ENCODE measurements at places on chromosomes 5 and 9. TPM values are rescaled to one million over a fixed set of nuclear protein-coding genes. Genes with fewer than 3 reads are reported as not detected.

DNA sequence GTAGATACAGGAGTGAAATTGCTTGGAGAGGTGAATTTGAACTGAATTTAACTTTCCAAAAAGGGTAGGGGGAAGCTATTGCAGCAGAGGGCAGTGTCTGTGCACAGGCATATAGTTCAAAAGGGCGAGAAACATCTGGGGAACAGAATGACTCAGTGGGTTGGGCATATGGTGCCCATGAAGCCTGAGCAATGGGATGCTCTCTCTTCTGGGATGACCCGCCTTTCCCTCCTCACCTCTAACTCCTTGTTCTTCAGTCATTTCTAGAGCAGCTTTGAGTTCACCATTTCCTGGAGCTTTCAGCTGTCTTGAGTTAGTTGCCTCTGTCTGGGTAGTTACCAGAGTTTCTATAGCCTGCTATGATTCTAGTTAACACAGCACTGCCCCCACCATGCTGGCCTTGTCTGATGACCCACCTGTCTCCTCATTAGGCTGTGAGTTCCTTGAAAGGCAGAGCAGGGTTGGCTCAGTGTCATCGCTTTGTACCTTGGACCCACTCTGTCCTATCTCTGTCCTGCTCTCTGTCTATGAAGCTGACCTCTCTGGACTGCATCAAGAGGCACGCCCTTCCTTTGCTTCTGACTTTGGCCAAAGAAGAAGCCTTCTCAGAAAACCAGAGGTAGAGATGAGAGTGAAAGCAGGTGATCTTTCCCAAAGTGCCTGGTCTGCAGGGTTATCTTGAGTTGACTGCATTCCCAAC, 299.6 kb upstream of the KLF4 start:
- DNase-seq: no peak
- H3K4me1 ChIP-seq: peaks cover 8% of the 10 kb centered on the region
- peaks cover 9% of the 10 kb centered on the region for H3K27me3 ChIP-seq
- H3K4me3 ChIP-seq: no peak overlapping the region

The TNC gene
- 63.2 TPM for total RNA-seq

The GARNL3 gene
- 0.31 TPM for total RNA-seq

The DNAH5 gene
- 1.3 TPM for total RNA-seq

- H3K27me3 ChIP-seq: peaks cover 3% of the 10 kb centered on the region
- peaks cover 32% of the 10 kb centered on the region for H3K4me1 ChIP-seq
- no peak overlapping the region for H3K4me3 ChIP-seq
- no peaks in the 10 kb centered on the region for H3K36me3 ChIP-seq
Observed at GRCh38 chr5:150323819-150324218, 21.1 kb upstream of the ARSI start.

- H3K36me3 ChIP-seq: peaks cover 39% of the 10 kb centered on the region
- no peak overlapping the region for H3K4me3 ChIP-seq
- H3K27me3 ChIP-seq: peaks cover 7% of the 10 kb centered on the region
- DNase-seq: no peak
Observed at GRCh38 chr9:98227883-98228282, 27.6 kb downstream of the TBC1D2 start.

DNA sequence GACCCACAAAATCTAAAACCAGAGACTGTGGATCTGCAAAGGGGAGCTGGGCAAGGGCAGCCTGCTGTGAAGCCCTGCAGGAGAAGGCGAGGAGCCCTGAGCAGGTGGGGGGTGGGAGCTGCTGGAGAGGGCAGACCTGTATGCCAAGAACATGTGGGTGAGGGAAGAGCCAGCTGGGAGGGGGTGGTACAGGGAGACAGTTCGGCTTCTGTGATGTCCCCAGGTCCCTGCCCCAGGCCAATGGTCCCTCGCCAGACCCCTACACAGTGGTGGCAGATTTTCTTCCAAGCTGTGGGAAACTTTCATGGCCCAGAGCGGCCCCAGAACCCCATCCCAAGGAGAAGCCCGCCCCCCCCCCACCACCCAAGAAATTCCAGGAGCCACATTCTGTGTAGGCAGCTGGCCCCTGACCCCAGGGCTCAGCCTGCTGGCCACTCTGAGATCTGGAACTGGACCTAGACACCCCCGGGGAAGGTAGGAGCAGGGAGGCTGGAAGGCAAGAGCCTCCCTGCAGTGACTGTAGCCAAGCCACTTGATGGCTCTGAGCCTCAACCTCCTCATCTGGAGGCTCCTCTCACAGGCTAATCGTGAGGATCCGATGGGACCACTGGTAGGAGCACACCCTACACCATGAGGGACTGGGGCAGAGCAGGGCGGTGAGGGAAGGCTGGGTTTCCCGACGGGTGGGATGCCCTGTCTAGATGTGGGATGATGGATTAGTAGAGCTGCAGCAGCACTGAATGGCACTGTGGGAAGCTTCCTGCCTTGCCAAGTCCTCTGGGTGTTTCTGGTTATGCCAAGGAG, 22.6 kb upstream of the CSF1R start:
- no peak overlapping the region for H3K4me3 ChIP-seq
- H3K36me3 ChIP-seq: peaks cover 10% of the 10 kb centered on the region
- peaks cover 70% of the 10 kb centered on the region for H3K4me1 ChIP-seq
- H3K27me3 ChIP-seq: peaks cover 12% of the 10 kb centered on the region

The TRIM32 gene
- 53.7 TPM for total RNA-seq

DNA sequence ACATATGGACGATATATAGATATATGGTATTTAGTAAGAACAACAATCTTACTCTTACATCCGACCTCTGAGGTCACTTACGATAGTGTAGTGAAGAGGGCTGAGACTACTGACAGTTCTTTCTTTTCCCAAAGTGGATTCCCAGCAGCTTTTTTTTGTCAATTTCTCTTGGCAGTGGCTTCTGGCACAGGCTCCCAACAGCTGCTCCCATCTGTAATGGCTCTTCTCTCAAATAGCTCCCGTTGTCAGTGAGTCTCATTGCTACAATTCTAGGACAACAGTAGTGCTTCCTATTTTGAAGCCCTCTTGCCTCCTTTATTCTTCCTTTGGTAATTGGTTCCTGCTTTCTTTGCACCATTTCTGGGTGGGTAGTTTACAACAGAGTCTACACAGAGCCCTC, 68.4 kb downstream of the SLC25A46 start:
- no peak for DNase-seq
- H3K27ac ChIP-seq: no peak overlapping the region
- no peaks in the 10 kb centered on the region for H3K36me3 ChIP-seq

GRCh38 chr9:88927510-88927909, 63.8 kb upstream of the S1PR3 start:
- no peak overlapping the region for H3K4me3 ChIP-seq
- no peak overlapping the region for H3K27ac ChIP-seq
- no peak for DNase-seq
- H3K4me1 ChIP-seq: peaks cover 6% of the 10 kb centered on the region

- H3K4me3 ChIP-seq: no peak overlapping the region
- H3K4me1 ChIP-seq: no peaks in the 10 kb centered on the region
- no peak for DNase-seq
- no peaks in the 10 kb centered on the region for H3K36me3 ChIP-seq
- H3K27ac ChIP-seq: no peak overlapping the region
Observed at GRCh38 chr9:134965851-134966250, 48.1 kb upstream of the FCN1 start.

DNA sequence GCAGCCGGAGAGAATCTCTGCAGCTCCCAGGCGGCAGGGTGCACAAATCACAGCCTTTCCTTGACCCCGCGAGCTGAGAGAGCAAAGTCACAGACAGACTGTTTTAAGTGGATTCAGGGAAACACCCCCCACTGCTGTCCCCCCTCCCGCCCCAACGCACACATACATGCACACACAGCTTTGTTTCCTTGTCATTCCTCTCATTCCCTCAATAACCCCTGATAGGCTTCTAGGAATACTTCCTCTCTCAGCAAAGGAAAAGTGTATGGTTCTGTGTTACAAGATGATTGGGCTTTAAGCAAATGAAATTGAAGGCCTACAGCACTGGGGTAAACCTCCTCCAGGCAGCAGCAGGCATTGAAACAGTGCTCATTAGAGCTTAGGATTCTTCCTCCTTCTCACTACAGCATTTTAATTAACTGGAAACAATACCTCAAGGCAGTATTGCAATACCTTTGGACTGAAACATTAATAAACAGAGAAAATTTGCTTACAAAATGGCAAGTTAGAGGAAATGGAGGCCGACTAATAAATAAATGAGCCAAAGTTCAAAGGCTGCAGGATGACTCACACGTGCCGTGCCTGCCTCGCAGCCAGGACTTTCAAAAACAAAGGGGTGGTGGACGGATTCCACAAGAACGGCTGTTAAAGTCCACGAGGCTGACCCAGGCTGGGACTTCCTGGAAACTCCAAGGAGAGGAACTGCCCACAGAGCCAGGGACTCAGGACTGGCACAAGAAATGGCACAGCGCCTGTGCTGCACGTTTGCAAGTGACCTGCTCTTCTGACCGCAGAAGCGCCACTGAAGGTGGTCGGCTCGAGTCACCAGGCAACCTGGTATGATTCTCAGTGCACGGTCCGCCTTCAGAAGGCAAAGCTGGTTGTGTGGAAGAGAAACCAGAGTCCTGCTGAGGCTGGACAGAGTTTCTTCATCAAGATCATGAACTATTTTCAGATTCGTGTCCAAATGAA, 236.2 kb downstream of the SYK start:
- peak overlapping the region; percentile 93 for H3K27ac ChIP-seq
- H3K36me3 ChIP-seq: no peaks in the 10 kb centered on the region
- H3K27me3 ChIP-seq: no peaks in the 10 kb centered on the region

DNA sequence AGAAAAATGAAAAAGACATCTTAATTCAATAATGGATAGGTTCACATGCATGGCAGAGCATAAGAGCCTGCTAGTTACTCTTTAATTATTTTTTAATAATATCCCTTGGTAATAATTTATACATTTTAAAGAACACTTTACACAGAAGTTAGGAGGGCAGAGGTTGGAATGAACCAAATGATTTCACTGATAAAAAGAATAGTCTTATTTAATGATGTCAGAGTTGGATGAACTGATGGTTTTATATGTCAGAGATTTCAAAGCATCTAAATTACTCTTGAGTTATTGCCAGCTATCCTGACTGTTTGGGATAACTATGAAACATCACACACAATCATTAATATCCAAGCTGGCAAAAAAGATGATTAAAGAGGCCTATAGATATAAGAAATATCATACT, 244.8 kb downstream of the CSNK1G3 start:
- DNase-seq: no peak
- no peaks in the 10 kb centered on the region for H3K36me3 ChIP-seq
- H3K4me1 ChIP-seq: peaks cover 53% of the 10 kb centered on the region
- 0 out of 2 replicates have a peak overlapping the region, but pooled peaks have one; percentile 65 for H3K4me3 ChIP-seq
- H3K27ac ChIP-seq: peak overlapping the region; percentile 81
- H3K27me3 ChIP-seq: 0 out of 2 replicates have a peak, but pooled peaks cover 2% of the 10 kb centered on the region
